ENCODE measurements at places on chromosomes 7 and 10.

- no peak for DNase-seq
Observed at GRCh38 chr7:4789194-4790077, 14.0 kb downstream of the AP5Z1 start.

- no peak for DNase-seq
Observed at GRCh38 chr10:102347236-102347828, 48.2 kb upstream of the NFKB2 start.

DNA sequence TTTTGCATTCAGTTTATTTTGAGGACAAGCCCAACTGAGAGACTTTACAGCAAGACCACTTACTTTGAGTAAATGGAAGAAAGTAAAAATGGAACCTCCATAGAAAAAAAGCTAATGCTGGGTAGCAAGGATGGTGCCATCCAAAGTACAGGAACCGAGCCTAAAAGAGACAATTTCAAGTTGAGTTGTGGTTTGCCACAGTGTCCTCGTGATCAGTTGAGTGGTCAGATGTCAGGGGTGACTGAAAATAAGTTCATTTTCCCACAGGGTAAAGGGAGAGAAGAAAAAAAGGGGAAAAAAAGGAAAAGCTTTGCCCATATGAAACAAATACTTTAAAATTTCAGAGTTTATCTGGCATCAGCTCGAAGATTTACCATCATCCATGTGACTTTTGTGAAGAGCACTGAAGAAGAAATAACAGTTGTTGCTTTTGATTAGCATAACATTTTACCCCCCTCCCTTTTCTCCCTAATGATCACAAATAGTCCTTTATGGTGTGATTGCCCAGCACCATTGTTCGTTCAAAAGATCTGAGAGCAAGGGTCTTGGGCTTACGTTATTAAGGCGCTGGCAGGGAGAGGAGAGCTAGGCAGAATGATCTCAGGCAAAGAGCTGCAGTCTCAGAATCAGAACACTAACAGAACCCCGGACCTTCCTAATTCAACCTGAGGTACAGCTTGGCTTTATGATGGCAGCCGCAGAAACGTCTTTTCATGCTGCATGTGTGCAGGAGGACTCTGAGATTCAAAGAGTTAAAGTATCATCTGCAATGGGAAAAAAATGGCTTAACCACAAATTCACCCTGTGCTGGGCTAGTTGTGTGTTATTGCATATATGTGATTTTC lies 338.1 kb downstream of the RNLS start:
- DNase-seq = no peak

- DNase-seq = peak; percentile 37
Observed at GRCh38 chr7:35725280-35725680, 30.3 kb upstream of the HERPUD2 start.

- DNase-seq = no peak
Observed at GRCh38 chr10:9081961-9082360, 1027.5 kb downstream of the GATA3 start.

DNA sequence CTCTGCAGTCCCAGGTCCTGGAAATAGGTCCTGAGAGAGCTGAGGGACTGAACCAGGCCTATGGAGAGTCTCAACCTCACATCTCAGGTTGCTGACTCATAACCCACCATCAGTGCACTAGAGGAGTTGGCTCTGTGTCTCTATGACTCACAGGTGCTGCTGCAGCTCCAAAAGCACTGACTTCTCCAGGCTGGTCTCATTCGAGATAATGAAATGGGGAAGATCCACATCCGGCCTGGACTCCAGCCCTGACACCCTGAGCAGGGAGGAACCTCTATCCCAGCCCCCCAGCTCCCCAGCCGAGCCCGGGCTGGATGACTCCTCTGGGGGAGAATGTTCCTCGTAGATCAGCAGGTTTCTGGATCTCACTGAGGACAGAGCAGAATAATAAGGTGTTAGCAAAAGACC lies 35.5 kb upstream of the DGKI start:
- no peak for DNase-seq

- DNase-seq = no peak
Observed at GRCh38 chr7:127776776-127777386, 124.9 kb downstream of the SND1 start.

- no peak for DNase-seq
Observed at GRCh38 chr7:92783260-92784201, 52.8 kb downstream of the CDK6 start.

DNA sequence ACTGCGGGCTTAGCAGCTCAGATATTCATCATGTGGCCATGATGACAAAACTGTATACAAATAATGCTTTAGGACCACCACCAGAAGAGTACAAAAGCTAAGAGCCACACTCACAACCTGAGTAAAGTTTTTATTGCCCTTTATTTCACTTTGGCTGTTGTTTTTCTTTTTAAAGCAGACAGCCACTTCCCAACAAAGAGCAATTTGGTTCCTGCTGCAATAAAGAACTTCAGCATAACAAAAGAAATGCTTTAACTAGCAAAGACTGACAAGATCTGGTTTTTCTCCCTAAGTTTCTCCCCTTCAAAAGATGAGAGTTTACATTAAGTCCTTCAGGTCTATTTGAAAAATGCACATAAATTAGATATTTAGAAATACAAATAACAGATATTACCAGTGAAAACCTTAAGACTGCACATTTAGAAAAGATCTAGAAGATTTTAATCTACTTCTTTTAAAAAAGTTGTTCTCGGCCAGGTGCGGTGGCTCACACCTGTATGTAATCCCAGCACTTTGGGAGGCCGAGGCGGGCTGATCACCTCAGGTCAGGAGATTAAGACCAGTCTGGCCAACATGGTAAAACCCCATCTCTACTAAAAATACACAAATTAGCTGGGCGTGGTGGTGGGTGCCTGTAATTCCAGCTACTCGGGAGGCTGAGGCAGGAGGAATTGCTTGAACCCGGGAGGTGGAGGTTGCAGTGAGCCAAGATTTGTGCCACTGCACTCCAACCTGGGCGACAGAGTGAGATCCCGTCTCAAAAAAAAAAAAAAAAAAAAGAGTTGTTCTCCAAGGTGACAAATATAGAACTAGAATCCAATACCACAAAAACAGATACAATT lies 59.4 kb downstream of the WAPL start:
- DNase-seq = no peak

- peak; percentile 79 for DNase-seq
Observed at GRCh38 chr7:128791121-128791971, at the start of gene CCDC136. Gene CCDC136, plus strand, starts transcription at chr7:128791968. Its CDS starts 444 bp downstream, at chr7:128792412.

- DNase-seq = no peak
Observed at GRCh38 chr10:45454262-45454661, 80.2 kb downstream of the ALOX5 start.

- DNase-seq = no peak
Observed at GRCh38 chr7:42858570-42858969, 53.3 kb downstream of the C7orf25 start.

DNA sequence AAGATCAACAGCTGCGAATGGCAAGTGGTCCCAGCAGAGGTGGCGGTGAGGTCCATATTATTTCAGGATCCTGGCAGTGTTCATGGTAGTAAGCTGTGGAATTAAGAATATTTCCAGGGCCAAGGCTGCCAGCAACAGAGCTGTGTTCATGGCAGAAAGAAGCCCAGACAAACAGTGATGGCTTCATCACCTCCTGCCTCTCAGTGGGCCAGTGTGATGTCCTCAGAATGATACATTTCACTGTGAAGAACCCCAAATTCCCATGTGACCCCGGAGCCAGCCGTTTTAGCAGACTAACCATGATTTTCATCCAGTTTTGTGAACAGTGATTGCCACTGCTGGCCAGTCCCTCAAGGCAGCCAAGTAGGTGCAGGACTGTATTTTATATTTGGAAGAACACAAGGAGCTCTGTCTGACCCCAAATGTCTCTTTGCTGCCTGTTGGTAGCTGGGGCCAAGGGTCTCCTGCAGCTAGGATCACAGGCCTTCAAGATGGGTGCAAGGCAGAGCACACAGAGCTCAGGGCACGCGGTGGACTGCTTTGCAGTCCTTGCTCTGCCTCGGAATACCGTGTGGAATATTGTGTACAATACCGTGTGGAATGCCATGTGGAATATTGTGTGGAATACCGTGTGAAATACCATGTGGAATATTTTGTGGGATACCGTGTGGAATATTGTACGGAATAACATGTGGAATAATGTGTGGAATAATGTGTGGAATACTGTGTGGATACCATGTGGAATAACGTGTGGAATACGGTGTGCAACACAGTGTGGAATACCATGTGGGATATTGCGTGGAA lies 132.3 kb upstream of the CHST15 start:
- DNase-seq = no peak

GRCh38 chr10:11678074-11678793 lies 63.9 kb upstream of the ECHDC3 start:
- no peak for DNase-seq

- no peak for DNase-seq
Observed at GRCh38 chr10:97737770-97738265, 890 bp downstream of the ZFYVE27 start.

DNA sequence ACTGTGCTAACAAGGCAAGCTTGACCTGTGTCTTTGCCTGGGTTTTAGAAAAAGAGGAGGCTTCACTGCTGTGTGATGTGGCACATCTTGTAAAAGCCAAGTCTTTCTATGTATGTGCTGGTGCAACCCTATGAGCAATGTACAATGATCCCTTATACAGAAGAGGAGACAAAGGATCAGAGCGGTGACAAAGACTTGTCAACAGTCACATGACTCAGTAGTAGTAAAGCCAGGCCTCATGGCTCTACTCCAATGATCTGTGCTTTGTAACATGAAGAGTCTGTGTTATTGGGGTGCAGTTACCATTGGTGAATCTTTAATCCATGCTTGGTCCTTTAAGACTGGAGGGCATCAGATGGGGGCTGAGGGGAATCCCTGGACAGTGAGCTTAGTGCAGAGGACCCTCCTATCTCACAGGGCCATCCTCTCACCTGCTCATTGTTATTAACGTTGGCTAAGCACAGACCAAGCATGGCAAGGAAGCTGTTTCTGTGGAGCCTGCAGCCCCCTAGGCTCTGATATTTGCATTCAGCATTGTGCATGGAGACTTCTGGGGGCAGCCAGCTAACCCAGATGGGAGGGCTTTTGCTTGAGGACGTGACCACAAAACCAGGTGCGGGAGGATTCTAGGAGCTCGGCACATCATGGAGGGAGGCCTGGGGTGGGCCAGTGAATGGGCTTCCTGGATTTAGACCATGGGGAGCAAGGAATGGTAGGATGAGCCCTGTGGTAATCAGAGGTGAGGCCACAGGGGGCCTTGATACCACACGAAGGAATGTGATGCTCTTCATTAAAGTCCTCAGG lies 308.8 kb upstream of the ZNF32 start:
- DNase-seq = no peak

DNA sequence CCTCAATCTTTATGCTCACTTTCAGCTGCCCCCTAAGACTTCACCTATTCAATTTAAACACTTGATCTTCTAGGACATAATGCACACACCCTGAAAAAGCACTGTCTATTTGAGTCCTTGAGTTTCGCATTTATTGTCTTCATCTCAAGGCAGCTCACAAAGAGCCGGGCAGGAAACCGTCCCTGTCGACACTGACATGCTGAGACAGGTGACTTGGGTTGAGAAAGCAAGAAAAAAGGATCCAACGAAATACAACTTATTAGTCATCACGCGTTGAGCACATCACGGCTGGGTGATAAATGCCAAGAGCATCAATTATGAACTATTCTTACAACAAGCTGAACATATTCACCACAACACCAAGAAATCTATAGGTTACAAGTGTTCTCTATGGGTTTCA lies 91.1 kb downstream of the CALN1 start:
- DNase-seq = no peak

- DNase-seq = no peak
Observed at GRCh38 chr7:17131060-17131345, 167.4 kb upstream of the AHR start.

DNA sequence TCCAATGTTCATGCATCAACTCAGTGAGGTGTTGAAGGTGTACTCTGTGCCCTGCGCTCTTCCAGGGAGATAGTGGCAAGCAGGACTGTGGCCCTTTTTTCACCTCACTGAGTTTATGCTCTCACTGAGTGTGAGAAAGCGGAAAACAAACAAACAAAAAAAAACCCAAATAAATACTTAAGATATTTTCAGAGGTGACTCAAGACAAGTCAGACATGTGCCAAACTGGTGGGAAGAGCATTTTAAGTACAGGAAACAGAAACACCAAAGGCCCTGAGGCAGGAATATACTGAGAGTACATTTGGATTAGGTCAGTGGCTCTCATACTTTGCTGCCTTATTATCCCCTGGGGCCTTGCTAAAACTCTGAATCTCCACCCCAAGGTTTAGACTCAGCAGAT lies 111.9 kb upstream of the IGFBP3 start:
- no peak for DNase-seq

GRCh38 chr7:94492601-94493000 lies 17.0 kb upstream of the CASD1 start:
- no peak for DNase-seq

DNA sequence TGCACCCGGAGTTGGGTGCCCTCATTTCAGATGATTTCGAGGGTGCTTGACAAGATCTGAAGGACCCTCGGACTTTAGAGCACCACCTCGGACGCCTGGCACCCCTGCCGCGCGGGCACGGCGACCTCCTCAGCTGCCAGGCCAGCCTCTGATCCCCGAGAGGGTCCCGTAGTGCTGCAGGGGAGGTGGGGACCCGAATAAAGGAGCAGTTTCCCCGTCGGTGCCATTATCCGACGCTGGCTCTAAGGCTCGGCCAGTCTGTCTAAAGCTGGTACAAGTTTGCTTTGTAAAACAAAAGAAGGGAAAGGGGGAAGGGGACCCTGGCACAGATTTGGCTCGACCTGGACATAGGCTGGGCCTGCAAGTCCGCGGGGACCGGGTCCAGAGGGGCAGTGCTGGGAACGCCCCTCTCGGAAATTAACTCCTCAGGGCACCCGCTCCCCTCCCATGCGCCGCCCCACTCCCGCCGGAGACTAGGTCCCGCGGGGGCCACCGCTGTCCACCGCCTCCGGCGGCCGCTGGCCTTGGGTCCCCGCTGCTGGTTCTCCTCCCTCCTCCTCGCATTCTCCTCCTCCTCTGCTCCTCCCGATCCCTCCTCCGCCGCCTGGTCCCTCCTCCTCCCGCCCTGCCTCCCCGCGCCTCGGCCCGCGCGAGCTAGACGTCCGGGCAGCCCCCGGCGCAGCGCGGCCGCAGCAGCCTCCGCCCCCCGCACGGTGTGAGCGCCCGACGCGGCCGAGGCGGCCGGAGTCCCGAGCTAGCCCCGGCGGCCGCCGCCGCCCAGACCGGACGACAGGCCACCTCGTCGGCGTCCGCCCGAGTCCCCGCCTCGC lies at the start of gene EGFR:
EGFR (plus strand) TSS at position 657 of the 830 bp plus-strand sequence. CDS start 261 bp downstream, outside the sequence.
- DNase-seq = no peak

DNA sequence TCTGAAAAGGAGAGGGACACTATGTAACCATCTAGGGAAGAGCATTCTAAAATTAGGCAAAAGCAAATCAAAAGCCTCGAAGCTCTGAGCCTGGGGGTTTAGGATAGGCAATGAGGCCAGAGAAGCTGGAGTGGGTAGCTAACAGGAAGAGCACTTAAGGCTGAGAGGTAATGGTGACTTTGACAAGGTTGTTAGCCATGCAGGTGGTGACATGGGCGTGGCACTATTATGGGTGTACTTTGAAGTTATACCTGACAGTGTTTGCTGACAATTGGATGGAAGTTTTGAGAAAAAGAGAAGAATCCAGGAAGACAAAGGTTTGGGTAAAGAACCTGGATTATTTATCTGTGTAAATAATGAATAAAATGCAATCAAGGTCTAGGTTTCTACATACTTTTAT lies 383.0 kb upstream of the SEMA3C start:
- no peak for DNase-seq

GRCh38 chr7:22675917-22676343 lies 51.1 kb upstream of the IL6 start:
- peak; percentile 77 for DNase-seq
